ENCODE measurements at places on chromosomes 3 and 15. TPM values are rescaled to one million over a fixed set of nuclear protein-coding genes. Genes with fewer than 3 reads are reported as not detected.

GRCh38 chr3:71005702-71006321, 577.7 kb downstream of the FOXP1 start:
- DNase-seq = no peak

DNA sequence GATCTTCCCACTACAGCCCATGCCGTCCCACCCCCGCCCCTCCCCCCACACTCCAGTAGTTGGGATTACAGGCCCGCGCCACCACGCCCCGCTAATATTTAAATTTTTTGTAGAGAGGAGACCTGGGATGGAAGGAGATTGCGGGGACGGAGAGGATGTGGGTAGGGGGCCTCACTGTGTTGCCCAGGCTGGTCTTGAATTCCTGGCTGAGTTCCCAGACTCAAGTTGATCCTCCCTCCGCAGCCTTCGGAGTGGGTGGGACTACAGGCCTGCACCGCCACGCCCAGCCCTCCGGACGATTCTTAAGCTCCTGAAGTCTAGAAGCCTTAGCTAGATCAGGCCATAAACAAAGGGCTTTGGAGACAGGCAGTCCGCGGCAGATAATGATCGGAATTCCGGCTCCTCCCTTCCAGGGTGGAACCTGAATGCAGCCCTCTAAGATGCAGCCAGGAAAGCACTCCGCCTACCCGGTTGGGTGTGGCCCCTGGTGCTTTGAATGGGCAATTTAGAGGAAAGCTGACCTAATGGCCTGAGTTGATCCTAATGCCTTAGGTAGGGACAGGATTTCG, at the start of gene DPPA2:
DPPA2 (minus strand) TSS at position 356 of the 569 bp plus-strand sequence. CDS start 1,975 bp downstream, outside the sequence.
- DNase-seq = no peak

DNA sequence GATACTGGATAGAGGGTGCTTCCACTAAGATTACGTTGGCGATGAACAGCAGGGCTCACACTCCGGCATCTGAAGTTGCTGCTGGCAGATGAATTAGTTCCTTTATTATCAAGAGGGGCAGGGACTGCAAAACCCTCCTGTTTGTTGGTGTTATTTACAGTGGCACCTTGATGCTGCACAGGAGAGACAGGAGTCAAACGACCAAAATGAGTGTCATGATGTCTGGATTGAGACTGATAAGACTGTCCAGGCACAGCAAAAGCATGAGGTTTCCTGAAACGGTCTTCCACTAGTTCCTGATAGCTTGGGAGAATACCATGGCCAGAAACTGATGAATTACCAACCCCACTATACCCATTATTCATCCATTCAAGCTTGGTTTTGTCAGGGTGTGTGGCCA, 100.8 kb upstream of the NEDD4 start:
- DNase-seq = no peak

GRCh38 chr3:185705498-185705897, 119.3 kb downstream of the IGF2BP2 start:
- DNase-seq = no peak

Gene ECE2
- not detected for polyA plus RNA-seq

Gene KBTBD8
- polyA plus RNA-seq = 1.6 TPM

Measured in left renal pelvis (tissue), 4 donors.